ENCODE measurements at places on chromosomes 16 and 17.

DNA sequence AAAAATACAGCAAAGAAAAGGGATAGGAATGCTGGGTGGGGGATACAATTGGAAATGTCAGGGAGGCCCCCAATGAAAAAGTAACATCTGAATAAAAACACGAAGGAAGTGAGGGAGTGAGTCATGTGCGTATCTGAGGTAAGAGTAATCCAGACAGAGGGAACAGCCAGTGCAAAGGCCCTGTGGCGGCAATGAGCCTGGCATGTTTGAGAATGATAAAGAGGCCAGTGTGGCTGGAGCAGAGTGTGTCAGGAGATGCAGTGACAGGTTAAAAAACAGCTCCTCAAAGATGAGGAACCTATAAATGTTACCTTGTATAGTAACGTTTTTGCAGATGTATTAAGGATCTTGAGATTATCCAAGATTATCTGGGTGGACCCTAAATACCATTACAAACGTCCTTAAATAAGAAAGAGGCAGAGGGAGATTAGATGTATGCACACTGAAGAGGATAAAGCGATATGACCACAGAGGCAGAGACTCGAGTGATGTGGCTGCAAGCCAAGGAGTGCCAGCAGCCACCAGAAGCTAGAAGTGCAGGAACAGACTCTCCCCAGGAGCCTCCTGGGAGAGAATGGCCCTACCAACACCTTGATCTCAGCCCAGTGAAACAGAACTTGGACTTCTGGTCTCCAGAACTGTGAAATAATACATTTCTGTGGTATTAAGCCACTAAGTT lies 17.8 kb upstream of the SLC35B1 start:
- DNase-seq = no peak

DNA sequence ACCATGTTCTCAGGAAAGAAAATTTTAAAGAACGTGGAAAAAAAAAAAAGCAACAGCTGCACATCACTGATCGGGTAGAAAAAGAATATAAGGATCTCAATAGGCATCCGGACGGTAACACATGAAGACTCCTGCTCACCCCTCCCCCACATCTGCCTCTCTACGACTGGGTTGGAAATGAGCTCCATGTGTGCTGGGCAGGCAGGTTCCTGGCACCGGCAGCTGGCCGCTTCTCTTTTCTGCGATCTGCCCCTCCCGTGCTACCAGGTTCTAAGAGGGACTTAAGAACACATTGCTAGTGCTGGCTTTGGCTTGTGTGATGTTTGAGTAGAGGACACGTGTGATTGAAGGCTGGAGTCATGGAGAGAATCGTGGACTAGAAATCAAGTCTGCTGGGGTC lies 115.5 kb downstream of the AATF start:
- DNase-seq = no peak

GRCh38 chr16:4372001-4372577 lies 441 bp downstream of the VASN start:
- no peak for DNase-seq

- DNase-seq = no peak
Measured at GRCh38 chr17:58153046-58153445, 4.9 kb downstream of the OR4D1 start.
